Brain microvascular endothelial cell (primary cell): ENCODE measurements at places on chromosomes 13 and 19.
A peak's percentile ranks its signal among the peaks of the same experiment; 100 is the strongest.

DNA sequence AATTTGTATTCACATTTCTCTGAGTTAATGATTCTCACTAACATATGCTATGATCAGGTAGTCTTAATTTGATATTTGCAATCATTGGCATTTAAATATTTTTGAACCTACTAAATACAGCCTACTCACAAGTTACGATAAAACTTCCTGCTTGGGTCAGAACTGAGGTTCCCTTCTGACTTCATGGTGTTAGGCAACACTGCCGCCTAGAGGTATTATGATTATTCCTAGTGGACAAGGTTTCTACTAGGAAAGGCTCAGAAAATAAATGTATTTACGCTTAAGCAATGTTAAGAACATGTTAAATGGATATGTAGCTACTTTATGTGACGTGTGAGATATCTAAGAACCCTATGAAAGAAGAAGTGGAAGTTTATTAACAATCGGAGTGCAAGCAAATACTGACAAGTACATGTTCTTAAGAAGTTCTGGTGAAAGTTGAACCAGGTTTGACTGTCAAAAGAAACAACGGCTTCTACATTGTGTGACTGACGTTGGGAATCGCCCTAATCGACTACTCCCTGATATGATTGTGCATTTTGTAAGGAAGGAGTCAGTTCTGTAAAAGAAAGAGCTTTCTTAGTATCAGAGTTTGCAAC lies 1395.8 kb downstream of the SLITRK5 start:
- no peak for DNase-seq

- no peak for DNase-seq
Observed at GRCh38 chr19:17420475-17420924, 653 bp downstream of the MVB12A start.

DNA sequence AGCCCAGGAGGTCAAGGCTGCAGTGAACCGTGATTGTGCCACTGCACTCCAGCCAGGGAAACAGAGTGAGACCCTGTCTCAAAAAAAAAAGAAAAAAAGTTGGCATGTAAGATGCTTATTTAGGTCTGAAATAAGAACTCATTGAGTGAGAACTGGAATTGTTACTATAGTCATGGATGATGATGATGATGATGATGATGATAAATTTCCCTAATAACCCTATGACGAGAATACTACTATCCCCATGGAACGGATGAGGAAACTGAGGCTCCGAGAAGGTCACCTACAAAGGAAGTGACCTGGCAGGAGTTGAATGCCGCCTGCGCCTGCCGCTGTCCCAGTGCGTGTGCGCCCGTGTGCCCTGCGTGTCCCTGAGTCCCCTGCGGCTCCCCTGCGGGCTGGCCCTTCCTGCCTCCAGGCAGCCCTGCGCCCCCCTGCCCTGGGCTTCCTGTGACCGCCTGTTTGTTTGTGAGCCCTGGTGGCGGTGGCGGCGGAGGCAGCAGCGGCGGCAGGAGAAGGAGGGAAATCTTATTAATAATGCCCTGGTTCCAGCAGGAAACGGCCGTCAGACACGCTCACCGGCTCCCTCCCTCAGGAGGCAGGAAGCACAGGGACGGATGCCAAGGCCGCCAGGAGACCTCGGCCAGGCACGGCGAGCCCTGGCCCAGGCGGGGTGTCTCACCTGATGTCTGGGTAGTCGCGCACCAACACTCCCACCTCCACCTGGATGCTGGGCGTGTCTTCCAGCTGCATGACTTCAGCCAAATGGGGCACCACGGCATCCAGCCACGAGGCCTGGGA lies 29.6 kb downstream of the EXOC3L2 start:
- no peak for DNase-seq

- no peak for DNase-seq
Observed at GRCh38 chr19:8452446-8453123, 7.8 kb downstream of the HNRNPM start.

DNA sequence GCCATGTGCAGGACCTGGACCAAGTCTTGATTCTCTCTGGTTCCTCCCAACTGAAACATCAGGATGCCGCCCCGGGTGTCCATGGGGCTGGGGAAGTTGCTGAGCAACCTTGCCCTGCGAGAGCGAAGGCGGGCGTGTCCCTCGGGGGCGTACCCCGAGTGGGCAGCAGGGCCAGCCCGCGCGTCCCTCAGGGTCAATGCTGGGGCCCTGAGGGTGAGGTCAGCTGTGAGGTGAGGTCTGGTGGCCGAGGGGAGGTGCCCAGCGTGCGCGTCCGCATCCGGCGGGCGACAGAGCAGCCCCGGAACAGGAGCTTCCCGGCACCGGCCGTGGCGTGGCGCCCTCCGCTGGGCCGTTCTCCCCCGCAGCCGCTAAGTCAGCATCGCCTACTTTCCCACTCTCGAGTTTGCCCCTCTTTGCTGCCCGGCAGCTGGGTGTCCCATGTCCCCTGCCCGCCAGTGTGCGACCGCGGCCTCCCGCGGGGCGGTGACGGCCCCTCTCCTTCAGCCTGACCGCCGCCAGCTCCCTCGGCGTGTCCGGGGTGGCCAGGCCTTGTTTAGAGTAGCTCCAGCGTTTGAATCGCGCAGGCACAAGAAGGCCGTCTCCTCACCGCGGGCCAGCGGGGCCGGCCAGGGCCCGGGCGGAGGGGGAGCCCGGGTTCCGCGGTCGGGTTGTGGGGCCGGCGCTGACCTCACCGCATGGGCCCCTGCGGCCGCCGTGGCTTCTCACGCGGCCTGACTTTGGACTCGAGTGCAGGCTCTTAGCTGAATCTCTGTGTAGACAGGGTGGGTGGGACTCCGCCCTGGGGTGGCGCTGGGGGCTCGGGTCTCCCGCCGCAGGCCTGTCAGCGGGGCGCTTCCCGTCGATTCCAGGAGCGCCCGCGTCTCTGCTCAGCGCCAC lies 33.0 kb downstream of the GJA3 start:
- DNase-seq: no peak

DNA sequence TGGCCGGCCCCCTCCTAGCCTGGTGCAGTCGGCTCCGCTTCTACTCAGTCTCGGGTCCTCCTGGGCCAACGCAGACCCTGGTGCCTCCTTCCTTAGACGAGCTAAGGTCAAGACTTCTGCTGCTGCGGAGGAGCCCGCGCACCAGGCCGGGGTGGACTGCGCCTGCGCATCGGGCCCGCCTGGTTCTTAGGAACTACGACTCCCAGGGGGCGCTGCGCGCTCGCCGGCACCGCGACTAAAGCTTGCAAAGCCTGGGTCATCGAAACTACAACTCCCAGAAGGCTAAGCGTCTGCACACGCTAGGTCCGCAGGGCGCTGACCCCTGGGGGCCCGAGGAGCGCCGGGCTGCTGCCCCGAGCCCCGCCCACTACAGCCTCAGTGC lies at the start of gene ZNF835:
ZNF835 (minus strand) TSS at position 145 of the 382 bp plus-strand sequence. CDS start 6,559 bp downstream, outside the sequence.
- DNase-seq: peak; percentile 40

- DNase-seq: no peak
Observed at GRCh38 chr19:6736917-6737283, 480 bp downstream of the GPR108 start.

GRCh38 chr19:35612559-35613321 lies at the start of gene HAUS5:
Gene HAUS5, plus strand, starts transcription at chr19:35612735. Its CDS starts 60 bp downstream, at chr19:35612795.
- DNase-seq: peak; percentile 87

DNA sequence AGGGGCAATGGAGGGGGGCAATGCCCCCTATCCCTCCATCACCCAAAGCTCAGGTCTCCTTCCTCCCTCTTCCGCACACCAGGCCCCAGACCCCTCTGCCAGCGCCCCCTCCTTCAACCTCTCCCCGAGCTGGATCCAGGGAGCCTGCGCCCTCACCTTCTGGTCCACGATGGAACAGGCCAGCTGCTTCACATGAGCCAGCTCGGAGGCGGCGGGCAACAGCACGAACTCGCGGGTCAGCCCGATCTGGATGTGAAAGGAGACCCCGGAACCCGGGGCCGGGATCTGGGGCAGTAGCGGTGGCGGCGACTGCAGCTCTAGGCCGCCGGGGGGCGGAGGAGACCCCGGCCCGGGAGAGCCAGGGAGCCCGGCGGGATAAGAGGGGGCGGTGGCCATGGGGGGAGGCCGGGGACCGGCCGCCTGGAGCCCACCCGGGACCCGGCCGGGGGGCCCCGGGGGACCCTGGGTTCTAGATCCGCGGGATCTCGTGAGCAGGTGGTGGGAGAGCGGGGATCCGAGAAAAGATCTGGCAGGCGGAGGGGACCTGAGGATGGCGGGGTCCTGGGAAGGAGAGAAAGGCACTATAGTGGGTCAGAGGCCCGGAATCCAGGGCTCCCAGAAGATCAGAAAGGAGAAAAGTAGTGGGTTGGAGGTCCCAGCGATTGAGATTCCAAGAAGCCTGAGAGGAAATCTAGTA lies 791 bp downstream of the PRKD2 start:
- DNase-seq: no peak

DNA sequence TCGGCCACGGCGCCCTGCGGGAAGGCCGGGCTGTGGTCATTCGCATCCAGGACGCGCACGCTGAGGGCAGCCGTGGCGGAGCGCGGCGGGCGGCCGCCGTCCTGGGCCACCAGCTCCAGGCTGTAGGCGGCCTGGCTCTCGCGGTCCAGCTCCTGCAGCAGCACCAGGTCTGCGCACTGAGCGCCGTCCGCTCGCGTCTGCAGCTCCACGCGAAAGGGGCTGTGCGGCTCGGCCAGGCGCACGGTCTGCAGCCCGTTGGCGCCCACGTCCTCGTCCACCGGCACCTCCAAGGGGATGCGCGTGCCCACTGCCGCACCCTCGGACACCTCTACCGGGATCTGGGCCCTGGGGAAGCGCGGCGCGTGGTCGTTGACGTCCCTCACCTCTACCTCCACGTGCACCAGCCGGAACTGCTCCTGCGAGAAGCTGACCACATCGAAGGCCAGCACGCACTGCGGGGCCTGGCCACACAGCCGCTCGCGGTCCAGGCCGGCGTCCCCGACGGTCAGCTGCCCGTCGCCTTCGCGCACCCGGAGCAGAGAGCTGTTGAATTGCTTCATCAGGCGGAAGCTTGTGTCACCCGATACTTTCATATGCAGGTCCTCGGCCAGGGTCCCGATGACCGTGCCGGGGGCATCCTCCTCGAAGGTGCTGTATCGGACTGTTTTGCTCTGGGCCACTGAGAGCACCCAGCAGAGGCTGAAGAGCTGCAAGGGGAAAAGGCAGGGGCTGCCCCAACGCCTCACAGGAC lies 583 bp downstream of the PCDH8 start:
- DNase-seq: no peak

GRCh38 chr19:5951338-5951861 lies 26.5 kb downstream of the RANBP3 start:
- no peak for DNase-seq

DNA sequence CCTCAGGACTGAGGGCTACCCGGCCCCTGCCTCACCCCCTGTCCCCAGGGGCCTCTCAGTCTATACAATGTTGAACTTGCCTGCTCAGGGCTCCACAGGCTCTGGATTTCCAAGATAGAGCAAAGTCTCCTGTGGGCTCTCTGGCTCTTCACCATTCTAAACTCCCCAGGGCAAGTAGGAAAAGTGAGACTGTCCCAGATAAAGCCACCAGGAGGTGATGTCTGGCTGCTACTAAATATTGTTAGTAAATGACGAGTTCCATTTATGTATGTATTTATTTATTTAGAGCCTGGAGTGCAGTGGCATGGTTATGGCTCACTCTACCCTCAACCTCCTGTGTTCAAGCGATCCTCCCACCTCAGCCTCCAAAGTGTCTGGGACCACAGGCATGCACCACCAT lies 73.6 kb upstream of the SIAH3 start:
- DNase-seq: peak; percentile 8

GRCh38 chr13:51502153-51502651 lies 49.4 kb upstream of the INTS6 start:
- DNase-seq: no peak

DNA sequence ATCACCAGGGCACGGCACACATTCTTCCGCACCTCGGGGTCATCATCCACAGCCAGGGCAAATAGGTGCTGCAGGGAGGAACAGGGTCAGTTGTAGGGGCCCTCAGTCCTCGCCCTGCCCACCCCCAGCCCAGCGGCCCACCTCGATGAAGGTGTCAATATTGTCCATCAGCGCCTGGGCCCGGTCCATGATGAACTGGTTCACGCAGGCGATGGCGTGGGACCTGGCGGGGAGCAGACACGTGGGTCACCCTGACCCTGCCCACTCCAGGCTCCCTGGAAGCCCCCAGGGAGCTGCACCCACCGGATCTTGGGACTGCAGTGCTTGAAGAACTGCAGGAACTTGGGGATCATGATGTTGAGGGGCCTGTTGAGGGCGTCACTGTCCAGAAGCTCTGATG lies 8.6 kb downstream of the TNPO2 start:
- no peak for DNase-seq

DNA sequence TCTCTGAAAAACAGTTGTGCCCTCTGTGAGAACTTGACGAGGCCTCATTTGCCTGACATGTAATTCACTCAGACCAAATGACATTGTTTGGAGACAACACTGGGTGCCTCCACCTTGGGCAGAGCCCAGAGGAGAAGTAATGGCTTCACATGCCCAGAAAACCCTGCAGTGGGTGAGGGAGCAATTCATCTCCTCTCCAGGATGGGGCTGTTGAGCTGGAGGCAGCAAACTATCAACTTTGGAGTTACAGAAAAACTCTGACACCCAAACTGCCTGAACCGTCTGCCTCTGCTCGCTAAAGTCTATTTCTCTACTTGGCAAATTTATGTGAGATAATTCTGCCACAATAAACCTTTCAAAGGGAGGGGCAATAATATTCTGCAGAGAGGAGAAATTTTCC lies 146.9 kb downstream of the DCLK1 start:
- no peak for DNase-seq

DNA sequence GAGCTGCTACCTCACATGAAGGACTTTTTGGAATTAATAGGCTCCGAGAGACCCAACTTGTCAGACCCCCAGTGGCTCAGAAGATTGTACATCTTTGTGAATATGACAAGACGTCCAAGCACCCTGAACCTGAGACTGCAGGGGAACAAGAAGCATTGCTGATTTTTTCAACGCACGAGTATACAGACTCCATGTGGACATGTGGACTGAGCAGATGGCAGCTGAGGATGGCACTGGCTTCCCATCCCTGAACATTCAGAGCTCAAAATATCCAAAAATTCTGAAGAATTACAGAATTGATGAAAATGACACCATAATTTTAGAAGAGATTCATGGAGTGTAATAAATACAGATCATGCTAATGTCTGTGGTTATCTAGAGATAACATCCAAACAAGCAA lies 254.1 kb downstream of the MZT1 start:
- DNase-seq: no peak

GRCh38 chr19:33497131-33497777 lies 24.3 kb downstream of the PEPD start:
- no peak for DNase-seq

DNA sequence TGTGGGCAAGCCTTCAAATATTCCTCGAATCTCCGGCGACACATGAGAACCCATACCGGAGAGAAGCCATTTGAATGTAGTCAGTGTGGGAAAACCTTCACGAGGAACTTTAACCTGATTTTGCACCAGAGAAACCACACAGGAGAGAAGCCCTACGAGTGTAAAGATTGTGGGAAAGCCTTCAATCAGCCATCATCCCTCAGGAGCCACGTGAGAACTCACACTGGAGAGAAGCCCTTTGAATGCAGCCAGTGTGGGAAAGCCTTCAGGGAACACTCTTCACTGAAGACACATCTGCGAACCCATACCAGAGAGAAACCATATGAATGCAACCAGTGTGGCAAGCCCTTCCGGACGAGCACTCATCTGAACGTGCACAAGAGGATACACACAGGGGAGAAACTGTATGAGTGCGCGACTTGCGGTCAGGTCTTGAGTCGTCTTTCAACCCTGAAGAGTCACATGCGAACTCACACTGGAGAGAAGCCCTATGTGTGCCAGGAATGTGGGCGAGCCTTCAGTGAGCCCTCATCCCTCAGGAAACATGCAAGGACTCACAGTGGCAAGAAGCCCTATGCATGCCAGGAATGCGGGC lies 28.8 kb downstream of the ZNF333 start:
- DNase-seq: no peak

GRCh38 chr19:6800991-6801484 lies 28.5 kb downstream of the VAV1 start:
- peak; percentile 71 for DNase-seq

GRCh38 chr13:110713981-110714796 lies 689 bp downstream of the ING1 start:
- DNase-seq: peak; percentile 40
